ENCODE measurements at places on chromosomes 3 and 15.

DNA sequence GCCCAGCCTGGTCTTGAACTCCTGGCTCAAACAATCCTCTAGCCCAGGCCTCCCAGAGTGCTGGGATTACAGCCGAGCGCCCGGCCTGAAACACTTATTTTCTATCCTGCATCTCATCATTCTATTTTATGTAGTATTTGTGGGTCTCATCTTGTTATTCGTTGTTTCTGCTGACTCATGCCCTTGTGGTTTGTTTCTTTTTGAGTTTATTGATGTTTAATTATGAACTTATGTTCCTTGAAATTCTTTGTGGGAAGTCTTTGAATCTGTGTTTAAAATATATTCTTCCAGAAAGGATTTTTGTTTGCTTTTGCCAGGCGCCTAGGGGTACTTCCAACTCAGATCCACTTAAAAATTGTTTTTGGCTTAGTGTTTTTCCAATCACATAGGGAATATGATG, 78.3 kb upstream of the C15orf39 start:
- DNase-seq = no peak

DNA sequence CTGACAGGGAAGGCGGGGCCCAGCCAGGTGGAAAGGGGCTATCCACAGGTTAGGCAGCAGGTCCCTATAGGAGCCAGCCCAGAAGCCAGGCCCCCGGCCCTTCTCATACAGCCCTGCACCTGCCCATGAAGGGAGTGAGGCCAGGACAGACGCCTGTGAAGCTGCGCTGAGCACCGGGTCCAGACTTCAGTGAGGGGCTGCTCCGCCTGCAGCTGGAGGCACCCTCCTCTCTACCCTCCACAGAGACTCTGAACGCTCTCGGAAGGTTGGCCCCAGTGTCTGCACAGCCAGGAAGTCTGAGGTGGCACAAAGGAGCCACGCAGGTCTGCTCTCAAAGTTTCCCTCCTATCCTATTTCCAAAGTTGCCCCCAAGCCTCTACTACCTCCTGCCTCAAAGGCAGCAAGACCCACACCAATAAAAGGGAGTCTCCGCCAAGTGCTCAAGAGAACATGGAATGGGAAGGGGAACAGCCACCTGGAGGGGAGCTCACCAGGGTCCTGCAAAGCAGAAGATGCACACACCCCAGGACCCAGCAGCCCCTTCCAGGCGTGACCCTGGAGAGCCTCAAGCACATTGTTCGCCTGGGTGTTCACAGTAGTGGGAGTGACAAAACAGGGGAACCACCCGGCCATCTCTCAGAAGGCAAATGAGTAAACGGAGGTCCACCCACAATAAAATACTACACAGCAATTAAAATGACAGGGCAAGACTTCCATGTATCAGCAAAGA, 19.5 kb downstream of the XXYLT1 start:
- no peak for DNase-seq

DNA sequence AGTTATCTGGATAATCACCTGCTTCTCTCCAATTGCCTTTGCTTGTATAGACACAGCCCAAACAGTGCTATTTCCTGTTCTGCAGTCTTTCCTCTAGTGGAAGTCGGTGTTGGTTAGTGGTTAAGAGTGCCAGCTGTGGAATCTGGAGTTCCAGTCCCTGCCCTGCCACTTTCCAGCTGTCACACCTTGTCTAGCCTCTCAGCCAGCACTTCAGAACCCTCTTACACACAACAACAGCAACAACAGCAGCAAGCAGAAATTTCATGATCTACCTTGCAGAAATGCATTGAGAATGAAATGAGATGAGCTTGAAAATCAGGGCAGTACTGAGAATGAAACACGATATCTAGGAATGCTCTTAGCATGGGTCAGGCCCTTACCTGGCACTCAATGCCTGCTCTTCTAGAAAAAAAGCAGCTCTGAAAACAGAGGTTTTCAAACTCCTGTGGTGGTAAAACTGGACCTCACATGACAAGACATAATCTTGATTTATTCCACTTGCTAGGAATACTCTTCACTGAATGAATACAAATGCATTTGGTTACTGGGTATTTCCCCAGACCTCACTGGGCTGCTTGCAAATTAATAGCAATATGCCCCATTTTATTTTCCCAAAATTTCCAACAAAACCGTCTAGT, 3.3 kb upstream of the WNT5A start:
- DNase-seq = peak; percentile 58

DNA sequence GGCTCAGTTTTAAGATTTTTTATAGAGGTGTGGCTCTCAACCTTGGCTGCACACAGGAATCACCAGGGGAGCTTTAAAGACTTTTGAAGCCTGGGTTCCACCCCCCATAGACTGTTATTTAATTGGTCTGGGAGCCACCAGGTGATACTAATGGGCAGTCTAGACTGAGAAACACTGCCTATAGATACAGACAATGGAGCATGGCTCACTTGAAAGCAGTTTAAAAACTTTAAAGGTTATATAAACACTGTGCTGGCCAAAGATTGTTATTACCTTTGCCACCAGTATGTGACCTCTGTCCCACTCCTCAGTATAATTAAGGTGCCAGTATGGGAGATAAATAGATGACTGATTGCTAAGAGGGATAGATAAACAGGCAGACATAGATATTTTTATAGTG, 3.8 kb downstream of the GOLIM4 start:
- DNase-seq = no peak

DNA sequence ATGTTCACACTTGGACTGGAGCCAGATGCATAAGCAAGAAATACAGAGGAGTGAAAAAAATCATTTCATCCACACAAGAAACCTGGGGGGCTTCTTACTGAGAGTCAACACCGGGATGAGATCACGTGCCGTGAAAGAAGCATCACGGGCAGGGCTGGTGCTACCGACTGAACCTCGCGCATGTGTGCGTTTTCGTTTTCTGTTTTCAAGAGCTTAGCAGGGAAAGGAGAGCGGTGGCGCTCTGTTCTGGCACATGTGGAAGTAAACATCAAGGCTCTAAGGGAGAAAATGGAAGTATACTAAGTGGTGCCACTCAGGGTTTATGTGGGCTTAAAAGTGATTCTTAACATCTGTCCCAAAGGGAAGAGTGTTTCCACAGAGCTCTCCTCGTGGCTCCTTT, 55.9 kb downstream of the VGLL4 start:
- no peak for DNase-seq

- peak; percentile 30 for DNase-seq
These were observed 3.4 kb upstream of the LMLN start for GRCh38 chr3:197956626-197956988.

- DNase-seq = no peak
These were observed 33.3 kb downstream of the CA12 start for GRCh38 chr15:63348392-63348791.

DNA sequence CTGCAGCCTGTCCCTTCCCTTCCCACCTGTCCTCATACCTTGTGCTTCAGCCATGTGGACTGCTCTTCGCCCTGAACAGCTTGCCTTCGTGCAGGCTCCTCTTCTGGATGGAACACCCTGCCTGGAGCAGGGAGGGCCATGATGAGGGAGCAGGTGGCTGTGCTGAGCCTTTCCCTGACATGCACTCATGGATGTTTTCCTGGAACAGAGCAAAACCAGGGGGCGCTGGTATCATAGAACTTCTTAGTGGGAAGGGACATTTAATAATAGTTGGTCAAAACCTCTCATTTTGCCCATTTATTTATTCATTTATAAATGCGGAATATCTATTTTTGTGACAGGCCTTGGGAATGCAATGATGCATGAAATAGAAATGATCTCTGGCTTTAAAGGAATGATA, 149.3 kb downstream of the CACNA1D start:
- peak; percentile 11 for DNase-seq

DNA sequence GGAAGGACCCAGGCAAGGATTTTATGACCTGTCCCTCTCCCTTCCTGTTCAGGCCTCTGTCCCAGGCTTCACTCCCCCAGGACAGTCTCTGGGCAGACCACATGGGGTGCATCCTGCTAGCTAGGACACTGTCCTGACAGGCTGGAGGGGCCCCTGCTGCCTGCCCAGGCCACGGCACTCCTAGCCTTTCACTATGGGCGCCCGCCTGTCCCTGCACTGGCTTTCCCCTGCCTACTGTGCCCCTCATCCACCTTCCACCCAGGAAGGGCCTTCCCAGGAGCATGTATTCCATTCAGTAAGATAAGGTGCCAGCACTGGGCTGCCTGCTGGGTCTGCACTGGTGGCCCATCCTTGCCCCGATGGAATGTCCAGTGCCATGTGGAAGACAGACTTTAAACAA, 145.3 kb downstream of the DNAJB8 start:
- DNase-seq = no peak

GRCh38 chr15:69801144-69801543, 296.6 kb downstream of the TLE3 start:
- no peak for DNase-seq

DNA sequence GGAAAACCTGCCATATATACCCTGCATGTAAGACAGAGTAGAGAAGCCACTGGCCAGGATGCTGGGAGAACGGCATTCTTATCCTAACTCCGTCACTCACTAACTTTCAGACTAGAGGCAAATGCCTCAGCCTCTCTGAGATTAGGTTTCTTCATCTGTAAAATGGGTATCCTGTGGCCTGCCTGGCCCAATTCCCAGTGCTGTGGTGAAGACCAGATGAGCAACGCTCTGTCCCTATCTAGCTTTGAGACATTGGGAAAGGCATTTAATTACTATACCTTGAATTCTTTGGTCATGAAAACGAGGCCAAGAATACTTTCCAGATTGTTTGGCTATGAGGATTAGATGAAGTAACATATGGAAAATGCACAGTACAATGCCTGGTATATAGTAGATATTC, 35.9 kb downstream of the CEMIP start:
- no peak for DNase-seq

DNA sequence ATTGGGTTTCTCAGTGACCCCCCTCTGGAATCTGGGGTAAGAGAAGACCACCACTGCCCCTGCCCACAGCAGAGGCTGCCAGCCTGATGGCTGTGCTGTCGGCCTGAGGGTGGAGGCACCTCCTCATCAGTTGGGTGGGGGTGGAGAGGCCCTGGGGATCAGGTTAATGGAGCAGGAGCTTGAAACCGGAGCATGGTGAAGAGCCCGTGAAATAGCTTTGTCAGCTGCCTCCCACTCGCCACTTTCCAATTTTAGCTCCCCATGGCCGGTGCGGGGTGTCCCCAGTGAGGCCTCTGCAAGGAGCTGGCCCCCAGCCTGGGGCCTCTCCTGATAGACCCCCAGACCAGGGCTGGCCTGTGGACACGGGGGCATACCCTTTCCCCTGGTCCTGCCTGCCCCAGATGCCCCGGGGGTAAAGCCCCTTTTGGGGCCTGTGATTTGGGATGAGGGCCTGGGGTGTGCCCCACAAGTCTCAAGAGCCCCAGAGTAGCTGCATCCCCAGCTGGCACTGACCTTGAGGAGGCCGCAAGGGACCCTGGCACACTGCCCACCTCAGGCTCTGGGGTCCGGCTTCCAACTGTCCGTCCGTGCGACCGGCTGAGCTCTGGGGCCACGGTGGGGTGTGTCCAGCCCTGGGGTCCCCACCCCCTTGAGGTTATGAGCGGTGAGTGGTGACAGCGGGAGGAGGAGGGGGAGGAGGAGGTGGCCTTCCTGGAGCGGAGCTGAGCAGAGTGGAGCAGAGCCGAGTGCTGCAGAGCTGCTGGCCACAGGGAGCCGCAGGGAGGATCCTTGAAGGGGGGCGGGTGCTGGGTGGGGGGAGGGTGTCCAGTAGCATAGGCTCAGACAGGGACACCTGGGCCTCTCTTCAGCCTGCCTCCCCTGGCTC, at the start of gene HHATL:
TSS of gene HHATL (minus strand) at position 733 of the 886 bp plus-strand sequence. CDS start 1,972 bp downstream, outside the sequence.
- peak; percentile 77 for DNase-seq

DNA sequence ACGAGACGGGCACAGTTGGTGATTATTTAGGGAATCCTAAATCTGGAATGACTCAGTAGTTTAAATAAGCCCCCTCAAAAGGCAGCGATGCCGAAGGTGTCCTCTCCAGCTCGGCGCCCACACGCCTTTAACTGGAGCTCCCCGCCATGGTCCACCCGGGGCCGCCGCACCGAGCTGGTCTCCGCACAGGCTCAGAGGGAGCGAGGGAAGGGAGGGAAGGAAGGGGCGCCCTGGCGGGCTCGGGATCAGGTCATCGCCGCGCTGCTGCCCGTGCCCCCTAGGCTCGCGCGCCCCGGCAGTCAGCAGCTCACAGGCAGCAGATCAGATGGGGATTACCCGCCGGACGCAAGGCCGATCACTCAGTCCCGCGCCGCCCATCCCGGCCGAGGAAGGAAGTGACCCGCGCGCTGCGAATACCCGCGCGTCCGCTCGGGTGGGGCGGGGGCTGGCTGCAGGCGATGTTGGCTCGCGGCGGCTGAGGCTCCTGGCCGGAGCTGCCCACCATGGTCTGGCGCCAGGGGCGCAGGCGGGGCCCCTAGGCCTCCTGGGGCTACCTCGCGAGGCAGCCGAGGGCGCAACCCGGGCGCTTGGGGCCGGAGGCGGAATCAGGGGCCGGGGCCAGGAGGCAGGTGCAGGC, 318.0 kb downstream of the FGF12 start:
- DNase-seq = no peak

GRCh38 chr15:79640206-79640605, 208.1 kb downstream of the MINAR1 start:
- DNase-seq = no peak
